GM12878 (cell line): ENCODE measurements at places on chromosomes 11 and 22.
A peak's percentile ranks its signal among the peaks of the same experiment; 100 is the strongest.

DNA sequence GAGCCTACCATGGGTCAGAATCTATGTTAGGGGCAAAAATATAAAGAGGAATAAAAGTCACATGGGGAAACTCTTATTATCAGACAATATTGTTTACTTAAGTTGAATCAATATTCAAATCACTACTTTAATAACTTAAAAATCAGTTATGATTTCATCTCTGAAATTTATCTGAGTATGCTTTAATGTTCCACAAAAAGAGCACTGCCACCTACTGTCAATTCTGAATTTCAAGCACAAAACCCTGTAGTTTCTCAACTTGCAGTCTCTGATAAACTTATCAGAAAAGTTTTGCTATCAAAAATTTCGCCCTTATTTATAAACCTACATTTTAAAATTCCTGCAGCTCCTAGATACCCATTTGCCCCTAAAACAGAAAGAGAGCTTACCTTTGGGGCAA, 47.3 kb downstream of the RDX start:
- no peak for DNase-seq

GRCh38 chr11:8566613-8567210, 27.3 kb downstream of the STK33 start:
- peak; percentile 32 for DNase-seq

DNA sequence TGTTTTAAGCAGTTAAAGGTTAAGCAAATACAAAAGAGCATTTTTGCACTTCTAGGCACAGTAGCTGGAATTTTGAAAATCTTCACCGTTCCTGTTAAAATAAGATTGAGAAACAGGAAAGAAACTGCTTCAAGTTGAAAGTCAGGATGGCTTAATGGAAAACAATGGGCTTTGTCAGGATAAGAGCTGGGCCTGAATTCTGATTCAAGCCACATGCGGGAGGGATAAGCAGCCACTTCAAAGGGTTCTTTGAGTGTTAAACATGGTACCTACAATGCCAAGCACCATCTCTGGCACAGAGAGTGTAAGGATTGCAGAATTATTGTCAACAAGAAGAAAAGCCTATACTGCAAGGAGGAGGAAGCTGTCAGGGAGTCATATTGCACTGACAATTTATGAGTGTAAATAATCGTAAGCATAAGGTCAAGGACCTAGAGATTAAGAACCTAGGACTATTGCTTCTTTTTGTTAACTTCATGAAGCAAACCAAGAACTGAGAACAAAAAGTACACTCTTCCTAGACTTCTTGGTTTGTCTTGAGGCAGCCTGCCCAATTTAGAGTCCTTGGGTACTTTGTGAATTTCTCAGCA, 32.5 kb downstream of the MPPED2 start:
- DNase-seq, result no peak

GRCh38 chr11:10908215-10908951, 50.5 kb upstream of the ZBED5 start:
- no peak for DNase-seq

DNA sequence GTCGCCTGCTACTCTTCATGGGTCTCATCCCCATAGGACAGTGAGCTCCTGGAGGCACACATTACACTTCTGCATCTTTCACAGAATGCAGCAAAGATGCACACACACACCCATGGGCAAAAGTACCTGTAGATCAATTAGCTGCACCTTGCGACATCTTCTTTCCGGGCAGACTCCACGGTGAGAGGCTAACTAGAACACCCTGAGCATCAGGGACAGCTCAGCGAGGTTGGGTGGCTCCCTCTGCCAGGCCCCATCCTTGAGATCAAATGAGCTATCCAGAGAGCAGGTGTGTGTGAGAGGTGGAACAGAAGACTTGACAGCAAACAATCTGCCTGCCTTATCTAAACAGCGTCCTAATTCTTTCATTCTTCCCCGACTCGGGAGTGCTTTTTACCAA, 96.1 kb upstream of the BID start:
- DNase-seq, result no peak

DNA sequence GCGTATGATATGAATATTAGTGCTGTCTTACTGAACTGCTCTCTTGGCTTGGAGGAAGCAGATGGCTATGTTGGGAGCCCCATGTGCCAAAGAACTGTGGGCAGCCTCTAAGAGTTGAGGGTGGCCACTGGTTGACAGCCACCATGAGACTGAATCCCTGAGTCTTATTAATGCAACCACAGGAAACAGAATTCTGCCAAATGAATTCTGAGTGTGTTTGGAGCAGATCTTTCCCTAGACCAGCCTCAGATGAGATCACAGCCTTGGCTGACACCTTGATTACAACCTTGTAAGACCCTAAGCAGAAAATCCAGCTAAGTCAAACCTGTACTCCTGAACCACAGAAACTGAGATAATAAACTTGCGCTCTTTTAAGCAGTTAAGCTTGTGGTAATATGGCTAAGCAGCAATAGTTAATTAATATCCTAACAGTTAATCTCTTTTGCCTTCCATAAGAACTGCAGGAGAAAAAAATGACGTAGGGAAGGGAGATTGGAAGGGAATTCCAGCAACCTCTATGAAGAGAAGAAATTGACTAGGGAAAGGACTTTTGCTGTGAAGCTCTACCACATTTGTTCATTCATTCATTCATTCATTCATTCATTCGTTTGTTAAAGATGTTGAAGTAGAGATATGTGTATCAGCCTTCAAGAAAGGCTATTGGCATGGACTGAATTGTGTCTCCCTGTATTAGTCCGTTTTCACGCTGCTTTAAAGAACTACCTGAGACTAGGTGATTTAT, 26.8 kb downstream of the ADM start:
- DNase-seq, result no peak

- DNase-seq, result no peak
Observed at GRCh38 chr22:19218541-19219233, 40.2 kb upstream of the SLC25A1 start.

DNA sequence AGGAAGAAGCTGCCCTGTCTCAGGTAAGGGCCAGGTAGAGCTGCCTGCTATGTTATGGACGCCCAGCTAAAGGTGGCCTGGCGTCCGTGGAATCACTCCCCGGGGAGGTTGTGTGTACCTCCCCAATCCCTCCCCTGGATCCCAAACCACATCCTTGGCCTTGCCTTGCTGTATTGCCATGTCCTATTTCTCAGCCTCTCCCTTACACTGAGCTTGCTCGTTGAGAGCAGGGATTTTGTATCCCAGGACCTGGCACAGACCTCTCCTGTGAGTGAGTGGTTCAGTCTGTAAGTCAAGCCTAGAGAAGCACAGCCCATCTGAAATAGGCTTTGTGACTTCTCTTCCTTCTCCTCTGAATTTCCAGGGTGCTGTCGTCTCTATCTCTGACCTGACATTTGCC, 53.9 kb downstream of the TRAF6 start:
- DNase-seq, result no peak

DNA sequence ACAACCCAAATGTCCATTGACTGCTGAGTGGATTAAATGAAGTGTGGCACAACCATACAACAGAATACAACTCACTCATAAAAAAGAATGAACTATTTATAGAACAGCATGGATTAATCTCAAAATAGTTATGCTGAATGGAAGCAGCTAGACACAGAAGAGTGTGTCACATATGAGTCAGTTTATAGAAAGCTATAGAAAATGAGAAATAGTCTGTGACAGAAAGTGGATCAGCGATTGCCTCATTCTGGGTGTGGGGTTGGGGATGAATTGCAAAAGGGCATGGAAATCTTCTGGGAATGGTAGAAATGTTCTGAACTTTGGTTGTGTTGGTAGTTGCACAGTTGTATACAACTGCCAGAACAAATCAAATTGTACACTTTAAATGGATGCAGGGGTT, 37.4 kb downstream of the PRR5L start:
- no peak for DNase-seq

DNA sequence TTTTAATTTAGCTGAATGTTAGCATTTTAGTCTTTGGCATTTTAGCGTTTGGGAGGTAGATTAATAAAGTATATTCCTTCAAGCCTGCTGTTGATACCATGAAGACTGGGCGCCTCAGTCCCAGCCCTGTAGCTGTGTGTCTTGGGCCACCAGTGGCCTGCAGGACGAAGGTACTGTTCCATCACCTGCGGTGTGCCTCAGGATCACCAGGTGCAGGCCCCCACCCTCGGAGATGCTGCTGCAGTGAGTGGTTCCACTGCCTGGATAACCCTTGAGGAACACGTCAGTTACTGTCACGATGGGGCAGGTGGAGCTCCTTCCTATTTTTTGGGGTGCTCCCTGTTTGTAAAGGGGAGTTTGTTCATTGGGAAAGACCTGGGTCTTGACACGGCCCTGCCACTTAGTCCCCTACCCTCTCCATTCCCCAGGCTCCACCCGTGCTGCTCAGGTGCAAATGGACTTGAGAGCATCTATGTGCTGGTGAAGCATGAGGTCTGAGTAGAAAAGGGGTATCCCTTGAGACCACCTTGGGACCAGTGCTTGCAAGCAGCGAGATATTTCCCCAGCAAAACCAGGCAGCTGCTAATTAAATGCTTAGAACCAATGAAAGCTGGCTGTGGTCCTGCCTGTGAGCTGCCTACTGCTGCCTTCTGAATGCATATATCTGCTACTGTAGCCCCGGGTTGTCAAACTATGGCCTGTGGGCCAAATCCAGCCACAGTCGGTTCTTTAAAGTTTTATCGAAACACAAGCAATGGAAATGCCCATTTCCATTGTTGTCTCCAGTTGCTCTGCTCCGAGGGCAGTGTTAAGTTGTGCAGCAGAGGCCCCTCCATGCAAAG, 28.7 kb downstream of the INCENP start:
- DNase-seq, result no peak

- no peak for DNase-seq
Observed at GRCh38 chr11:93498161-93498560, 45.0 kb downstream of the SMCO4 start.

DNA sequence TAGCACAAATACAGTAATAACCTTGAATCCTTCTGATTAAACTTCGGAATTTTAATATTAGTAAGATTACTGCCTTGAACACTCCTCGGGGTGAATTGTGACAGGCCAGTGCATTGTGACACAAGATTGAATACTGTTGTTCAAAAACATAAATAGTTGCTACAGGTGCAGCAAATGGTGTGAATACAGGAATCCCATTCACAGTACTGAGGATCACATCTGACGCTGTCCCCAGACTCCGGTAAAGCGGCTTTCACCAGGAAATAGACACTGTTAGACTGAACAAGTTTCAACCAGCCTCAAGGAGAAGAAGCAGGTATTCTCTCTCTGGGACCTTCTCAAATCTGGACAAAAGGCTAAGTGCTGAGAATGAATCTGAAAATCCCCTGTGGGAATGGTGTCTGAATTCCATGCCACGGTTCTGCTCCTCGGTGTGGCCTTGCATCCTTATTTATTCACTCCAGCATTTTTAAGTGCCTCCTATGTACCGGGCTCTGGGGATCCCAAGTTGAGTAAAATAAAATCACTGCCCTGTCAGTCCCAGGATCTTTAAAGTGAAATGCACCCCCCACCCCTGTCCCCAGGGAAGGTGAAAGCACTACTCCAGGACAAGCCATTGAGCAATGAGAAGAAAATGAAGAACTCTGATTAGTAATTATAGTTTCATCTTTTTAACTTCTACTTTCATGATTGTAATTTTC, 3.4 kb downstream of the LGR4 start:
- no peak for DNase-seq

DNA sequence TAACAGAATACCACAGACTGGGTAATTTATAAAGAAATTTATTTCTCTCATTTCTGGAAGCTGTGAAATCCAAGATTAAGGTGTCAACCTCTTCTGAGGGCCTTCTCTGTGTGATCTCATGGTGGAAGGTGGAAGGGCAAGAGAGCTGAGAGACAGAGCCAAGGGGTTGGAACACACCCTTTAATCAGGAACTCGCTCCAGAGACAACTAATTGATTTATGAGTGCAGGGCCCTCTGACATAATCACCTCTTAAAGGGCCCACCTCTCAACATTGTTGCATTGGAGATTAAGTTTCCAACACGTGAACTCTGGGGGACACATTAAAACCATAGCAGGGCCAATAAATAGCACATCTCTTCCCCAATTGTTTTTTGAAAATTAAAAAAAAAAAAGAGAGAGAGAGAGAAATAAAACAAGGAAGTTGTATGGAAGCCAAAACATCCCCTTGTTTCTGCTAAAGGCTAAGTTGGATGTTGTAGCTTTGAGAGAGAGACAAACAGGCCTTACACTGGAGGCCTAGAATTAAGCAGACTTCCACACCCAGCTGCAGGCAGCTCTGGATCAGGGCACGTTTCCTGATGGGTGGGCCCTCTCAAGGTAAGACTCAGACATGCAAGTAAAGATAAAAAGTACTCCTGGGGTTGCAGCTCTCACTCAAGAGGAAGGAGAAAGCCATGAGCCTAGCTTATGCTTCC, 64.1 kb upstream of the BIRC3 start:
- no peak for DNase-seq

- DNase-seq, result no peak
Observed at GRCh38 chr11:90753546-90753945, 530.7 kb upstream of the CHORDC1 start.

GRCh38 chr22:46370584-46371291, 35.2 kb downstream of the TRMU start:
- no peak for DNase-seq

- DNase-seq, result no peak
Observed at GRCh38 chr22:37726241-37726887, 29.5 kb downstream of the TRIOBP start.

- no peak for DNase-seq
Observed at GRCh38 chr11:41099654-41100053, 359.8 kb downstream of the LRRC4C start.

DNA sequence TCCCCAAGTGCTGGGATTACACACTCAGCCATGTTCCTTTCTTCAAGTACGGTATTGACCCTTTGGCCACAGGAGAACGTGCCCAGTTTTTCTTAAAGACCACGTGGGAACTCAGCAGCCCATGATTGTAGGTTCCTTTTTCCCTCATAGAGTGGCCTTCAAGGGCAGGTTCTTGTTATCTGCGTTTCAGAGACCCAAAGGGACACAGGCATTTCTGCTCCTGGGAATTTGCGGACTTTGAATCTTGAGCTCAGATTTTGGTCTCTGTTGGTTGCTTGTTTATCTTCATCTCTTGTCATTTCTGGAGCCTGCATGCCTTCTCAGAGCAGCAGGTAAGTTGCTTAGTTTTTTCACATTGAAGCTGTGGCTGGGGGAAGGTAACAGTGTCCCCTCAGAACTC, 12.0 kb downstream of the MARK2 start:
- DNase-seq, result no peak

- no peak for DNase-seq
Observed at GRCh38 chr22:25690798-25691197, 51.2 kb upstream of the MYO18B start.

- no peak for DNase-seq
Observed at GRCh38 chr11:2482204-2482603, 37.4 kb downstream of the KCNQ1 start.

- DNase-seq, result no peak
Observed at GRCh38 chr11:1041471-1041870, 5.0 kb upstream of the MUC6 start.
